ENCODE measurements at places on chromosomes 7 and 10.

GRCh38 chr7:38905056-38905759 lies 3.8 kb downstream of the VPS41 start:
- no peak for DNase-seq

GRCh38 chr7:158320328-158320727 lies 267.3 kb downstream of the PTPRN2 start:
- DNase-seq, result no peak

DNA sequence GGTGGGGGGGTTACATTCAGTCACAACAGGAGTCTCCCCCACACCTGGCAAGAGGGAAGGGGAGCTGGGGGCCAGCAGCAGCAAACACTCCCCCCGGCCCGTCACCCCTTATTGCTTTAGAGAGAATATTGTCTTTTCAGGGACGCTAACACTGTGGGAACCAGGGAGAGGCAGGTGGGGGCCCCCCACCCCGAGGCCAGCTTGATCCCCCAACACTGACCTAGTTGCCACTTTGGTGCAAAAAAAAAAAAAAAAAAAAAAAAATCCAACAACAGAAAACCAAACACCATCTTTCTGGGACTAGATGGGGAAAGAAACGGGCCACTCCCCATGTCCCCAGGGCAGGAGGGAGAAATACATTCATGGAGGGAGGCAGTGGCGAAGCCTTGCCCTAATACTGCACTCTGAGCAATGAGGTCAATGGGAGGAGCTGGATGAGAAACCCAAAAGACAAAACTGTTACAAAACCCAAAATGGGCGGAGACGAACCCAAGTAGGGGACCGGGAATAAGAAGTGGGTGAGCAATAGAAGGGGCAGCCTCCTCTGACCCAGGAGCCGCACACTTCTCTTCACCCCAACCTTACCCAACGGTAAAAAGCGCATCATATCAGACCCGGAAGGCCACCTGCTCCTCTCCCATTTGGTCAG lies 6.5 kb downstream of the GNB2 start:
- DNase-seq, result no peak

DNA sequence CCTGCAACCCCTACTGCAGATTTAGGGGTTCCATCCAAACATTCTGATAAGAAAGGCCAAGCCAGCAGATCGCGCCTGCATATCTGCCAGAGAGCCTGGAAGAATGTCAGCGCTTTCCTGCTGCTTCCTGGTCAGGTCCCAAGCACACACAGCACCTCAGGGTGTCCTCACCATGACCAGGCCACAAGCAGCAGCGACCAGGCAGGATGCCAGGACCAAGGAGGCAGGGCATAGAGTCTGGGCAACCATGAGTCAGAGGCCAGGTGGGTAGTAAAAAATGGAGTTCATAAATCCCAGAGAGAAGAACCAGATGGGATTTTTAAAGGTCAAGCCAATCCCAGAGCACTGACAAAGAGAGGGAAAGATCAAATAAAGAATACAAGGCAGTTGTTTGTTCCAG lies 5.5 kb upstream of the FAM131B start:
- DNase-seq, result no peak
